ENCODE measurements at places on chromosomes 5 and 9.

DNA sequence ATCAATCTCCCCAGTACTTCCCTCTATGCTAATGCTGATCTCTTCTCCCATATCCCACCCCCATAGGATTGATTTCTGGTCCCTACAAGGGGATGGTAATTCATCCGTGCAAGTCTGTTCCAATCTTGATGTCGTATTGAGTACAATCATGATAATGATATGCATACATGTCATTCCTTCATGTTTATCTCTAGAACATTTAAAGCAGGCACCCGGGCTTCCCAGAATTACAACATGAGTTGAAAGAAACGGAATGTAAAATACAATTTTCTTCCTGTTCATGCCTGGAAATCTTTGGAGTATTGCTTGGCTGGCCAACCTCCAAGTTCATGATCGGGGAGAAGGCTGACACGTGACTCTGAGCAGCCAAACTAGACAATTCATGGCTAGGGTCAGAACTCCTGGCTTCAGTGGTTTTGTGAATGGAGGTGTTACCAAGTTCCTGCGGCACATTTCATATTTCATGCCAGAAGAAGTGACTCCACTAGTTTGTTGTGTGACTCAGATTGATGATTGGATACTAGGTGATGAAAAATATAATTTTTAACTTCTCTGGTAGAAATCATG lies 66.6 kb downstream of the C9orf152 start:
- DNase-seq = peak; percentile 98

DNA sequence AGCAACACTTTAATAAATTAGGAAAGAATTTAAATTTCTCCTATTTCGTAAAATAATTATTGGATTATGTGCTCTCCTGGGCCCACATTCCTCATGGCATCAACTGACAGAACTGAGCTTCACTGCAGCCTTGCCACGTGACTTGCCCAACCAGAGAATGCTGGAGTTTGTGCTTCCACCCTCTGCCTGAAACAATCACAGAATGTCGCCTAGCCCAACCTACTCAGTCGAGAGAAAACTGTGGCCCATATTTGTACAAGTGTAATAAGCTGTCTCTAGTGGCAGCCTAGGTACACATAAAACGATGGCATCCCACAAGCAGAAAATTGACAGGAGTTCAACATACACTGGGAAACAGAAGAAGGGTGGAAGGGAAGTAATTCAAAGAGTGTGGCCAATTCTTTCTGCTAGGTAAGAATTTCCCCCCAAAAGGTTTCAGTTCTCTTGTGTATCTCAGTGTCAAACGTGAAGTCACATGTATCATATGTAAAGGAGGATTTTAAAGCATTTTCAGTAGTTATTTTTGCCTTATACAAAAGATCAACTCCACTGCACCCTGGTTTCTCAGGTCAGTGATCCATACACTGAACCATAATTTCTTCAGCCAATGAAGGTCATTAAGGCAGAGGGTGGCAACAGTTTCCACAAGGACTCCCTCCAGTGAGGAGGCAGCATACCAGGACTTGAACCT lies 41.7 kb downstream of the ZNF608 start:
- no peak for DNase-seq

- peak; percentile 84 for DNase-seq
These were observed 103.8 kb upstream of the ZNF618 start for GRCh38 chr9:113772121-113772810.

GRCh38 chr5:2751592-2752021 lies at the start of gene IRX2:
TSS of gene IRX2 (minus strand) at chr5:2751677. CDS start at chr5:2751413, 264 bp downstream.
- peak; percentile 98 for DNase-seq

DNA sequence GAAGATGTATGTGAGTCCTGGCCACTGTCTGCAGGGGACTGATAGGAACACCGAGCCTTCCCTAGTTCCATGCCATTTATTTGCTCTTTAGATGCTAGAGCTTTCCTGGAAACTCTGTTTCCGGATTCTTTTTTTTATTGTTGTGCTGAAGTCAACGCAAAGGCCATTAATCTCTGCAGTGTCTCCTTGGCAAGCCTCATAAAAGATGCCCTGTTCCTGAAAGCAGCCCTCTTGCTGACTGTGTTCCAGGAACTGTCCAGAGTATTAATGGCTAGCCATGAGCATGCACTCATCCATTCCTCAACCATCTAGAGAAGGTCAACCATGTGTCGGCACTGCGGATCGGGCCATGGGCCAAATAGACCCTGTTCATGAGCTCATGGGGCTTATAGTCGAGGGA lies 42.9 kb upstream of the SMAD5 start:
- DNase-seq = no peak

All from fibroblast of skin of back (primary cell).